Activated T-helper 1 cell treated with anti-CD3 and anti-CD28 coated beads, Interleukin-2, amount 50 U/mL, for 16 hours (primary cell): ENCODE measurements at places on chromosomes 11 and 22.

DNA sequence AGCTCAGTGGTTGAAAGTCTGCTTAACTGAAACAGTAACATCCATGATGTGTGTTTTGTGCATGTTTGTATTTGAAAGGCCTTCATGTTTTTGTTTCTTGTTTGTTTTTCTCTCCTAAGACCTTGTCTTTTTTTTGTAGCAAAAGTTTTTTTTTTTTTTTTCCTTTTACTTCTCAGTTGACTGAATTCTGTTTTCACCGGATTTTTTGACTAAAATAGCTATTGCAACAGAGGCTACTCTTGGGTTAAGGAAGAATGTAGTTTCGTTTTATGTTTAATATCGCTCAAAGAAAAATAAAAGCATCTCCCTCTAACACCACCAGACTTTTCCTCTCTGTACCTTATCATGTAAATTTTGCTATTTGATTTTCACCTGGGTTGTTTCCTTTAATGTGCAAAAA, 15.1 kb downstream of the APOL6 start:
- DNase-seq = no peak

DNA sequence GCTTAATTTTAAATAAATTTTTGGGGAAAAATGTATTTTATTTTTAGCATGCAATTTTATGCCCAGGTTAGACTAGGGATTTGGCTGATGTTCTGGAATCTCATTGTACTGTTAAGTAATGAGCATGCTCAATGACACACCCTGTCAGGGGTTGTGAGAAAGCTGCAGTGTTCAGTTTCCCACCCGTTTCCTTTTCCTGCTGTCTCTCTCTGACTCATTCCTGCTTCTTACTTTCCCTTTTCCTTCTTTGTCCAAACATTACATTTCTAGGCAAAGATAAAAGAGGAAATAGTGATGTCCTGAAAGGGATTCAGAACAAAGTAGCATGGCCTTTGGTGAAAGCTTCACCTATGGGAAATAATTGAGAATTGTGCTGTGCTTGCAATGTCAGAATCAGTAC, 22.7 kb downstream of the OOSP3 start:
- DNase-seq = no peak

DNA sequence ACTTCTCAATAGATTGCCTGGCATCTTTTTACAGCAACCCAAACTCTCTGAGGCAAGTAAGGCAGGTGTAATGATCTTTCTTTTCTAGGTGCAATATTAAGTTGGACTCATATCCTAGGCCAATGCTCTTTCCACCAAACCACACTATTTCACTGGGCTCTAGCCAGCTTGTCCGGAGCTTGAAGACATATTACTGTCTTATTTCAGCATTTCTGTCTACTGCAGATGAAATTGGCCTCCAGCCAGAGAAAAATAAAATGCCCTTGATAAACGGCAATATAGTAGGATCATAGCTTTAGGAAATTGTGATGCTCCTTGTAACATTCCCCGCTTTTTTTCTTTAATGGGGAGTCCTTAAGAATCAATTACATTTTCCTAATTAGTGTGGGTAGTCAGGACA, 48.1 kb downstream of the SPON1 start:
- DNase-seq = no peak

- DNase-seq = no peak
Measured at GRCh38 chr22:22377335-22377734, 131.2 kb downstream of the ZNF280B start.
